Stimulated activated CD8-positive, alpha-beta memory T cell treated with anti-CD3 and anti-CD28 coated beads, Interleukin-15, amount 100 ng/mL, for 24 hours (primary cell): ENCODE measurements at places on chromosomes 16 and 17.

DNA sequence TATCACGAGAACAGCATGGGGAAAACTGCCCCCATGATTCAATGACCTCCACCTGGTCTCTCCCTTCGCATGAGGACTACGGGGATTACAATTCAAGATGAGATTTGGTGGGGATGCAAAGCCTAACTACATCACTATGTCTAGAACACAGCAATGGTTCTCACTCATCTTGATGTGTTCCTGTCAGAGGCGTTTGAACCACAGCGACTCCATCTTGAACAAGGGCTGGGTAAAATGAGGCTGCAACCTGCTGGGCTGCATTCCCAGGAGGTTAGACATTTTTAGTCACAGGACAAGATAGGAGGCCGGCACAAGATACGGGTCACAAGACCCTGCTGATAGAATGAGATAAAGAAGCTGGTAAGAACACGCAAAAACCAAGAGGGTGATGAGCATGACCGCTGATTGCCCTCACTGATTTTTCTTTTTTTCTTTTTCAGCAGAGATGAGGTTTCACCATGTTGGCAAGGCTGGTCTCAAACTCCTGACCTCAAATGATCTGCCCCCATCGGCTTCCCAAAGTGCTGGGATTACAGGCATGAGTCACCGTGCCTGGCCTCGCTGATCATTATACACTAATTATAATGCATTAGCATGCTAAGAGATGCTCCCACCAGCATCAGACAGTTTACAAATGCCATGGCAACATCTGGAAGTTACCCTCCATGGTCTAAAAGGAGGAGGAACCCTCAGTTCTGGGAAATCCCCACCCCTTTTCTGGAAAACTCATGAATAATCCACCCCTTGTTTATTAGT is 3.0 kb upstream of the PPY start:
- no peak for DNase-seq

GRCh38 chr17:63481488-63481870 is 4.6 kb downstream of the ACE start:
- no peak for DNase-seq

DNA sequence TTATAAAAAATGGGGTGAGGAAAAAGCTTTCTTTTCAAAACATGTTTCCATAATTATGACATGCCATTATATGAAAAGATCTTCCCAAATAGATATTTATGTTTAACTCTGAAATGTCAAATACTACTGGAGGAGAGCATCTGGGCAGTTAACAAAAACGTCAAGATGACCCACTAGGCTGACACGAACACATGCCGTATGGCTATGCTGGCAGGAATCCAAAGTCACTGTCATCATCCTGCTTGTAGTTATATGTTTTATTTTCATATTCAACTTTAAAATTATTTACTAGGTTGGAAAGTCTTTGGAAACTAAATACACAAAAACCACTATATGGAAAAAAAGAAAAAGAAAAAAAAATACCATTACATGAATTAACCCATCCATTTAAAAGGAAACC is 27.3 kb downstream of the ANKFY1 start:
- DNase-seq = no peak

DNA sequence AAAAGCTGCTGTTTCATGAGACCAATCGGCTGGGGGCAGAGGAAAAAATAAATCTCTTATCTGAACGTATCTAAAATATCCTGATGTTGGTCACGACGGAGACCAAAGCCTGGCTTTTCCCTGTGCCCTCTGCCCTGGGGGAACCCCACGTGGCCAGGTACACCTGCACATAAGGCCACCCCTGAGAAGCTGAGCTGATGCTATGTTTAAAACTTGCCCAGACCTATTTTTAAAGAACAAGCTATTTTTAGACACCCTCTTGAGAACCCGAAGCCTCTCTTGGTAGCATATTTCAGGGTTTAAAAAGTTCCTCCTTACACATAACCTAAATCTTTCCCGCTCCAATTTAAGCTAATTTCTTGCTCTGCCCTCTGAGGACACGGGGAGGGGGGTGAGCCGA is 210.4 kb downstream of the GSG1L start:
- DNase-seq = no peak

DNA sequence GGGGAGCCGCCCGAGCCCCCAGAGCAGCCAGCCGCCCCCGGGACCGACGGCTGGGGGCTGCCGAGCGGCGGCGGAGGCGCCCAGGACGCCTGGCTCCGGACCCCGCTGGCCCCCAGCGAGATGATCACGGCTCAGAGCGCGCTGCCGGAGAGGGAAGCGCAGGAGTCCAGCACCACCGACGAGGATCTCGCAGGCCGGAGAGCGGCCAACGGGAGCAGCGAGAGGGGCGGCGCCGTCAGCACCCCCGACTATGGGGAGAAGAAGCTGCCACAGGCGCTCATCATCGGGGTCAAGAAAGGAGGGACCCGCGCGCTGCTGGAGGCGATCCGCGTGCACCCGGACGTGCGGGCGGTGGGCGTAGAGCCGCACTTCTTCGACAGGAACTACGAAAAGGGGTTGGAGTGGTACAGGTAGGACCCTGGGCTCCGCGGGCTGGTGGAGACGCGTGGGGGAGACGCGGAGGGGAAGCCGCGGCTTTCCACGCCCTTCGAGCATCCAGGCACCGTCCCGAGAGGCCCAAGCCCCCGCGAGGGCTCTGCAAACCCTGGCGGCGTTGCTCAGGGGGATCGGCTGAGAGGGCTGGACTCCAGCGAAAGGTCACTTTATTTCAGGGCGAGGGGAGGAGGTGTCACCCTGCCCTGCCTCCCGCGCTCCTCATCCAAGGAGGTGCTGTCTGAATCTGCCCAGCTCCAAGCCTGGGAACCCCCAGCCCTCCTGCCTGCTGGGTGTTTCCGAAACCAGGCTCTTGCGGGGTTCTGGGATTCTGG is 1.2 kb downstream of the HS3ST4 start:
- DNase-seq = no peak

- no peak for DNase-seq
Observed at GRCh38 chr16:11781773-11782172, 15.3 kb downstream of the ZC3H7A start.

DNA sequence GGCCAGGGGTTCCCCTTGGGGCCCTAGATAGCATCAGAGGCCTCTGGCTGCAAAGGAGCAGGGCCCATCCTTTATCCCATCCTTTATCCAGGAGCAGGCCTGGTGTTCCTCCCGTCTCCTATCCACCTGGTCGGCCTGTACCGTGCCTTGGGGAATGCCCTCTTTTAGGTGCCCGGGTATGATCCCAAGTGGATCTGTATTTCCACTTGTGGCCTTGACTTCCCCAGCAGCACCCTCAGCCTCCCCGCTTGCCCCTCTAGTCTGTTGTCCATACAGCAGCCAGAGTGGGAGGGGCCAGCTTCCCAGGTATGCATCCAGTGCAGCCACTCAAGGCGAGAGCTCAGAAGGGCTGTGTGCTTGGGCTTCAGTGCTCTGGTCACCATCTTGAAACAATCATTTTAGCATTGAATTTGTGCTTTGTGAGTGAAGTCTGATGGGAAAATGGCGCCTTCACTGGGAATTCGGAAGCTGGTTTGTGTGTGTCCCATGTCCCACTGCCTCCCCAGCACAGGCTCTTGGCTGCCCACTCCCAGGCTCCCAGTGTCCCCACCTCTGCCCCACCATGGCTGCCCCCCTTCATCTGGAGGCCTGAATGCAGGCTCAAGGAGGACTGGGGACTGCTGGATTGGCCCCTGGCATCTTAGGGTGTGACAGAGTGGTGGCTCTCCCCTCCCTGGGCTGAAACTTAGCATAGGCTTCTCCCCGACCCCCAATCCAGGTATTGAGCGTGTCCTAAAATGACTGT is 3.3 kb upstream of the RNF112 start:
- DNase-seq = no peak

DNA sequence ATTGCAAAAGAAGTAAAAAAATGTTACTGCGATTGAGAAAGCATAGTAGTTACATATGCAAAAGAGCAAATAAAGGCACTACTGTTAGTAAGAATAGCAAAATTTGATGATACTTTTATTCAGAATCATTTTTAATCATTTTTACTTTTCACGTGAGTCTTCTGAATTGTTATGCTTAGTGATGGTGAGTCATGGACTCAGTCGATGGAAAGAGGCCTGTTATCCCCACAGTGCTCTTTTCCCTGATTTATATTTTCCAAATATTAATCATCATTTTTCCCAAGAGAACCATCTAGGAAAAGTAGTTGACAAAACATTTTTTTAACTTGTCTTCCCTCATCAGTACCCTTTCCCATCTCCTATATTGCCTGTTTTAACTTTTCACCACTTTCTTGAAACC is 181.1 kb downstream of the CHD9 start:
- DNase-seq = no peak

DNA sequence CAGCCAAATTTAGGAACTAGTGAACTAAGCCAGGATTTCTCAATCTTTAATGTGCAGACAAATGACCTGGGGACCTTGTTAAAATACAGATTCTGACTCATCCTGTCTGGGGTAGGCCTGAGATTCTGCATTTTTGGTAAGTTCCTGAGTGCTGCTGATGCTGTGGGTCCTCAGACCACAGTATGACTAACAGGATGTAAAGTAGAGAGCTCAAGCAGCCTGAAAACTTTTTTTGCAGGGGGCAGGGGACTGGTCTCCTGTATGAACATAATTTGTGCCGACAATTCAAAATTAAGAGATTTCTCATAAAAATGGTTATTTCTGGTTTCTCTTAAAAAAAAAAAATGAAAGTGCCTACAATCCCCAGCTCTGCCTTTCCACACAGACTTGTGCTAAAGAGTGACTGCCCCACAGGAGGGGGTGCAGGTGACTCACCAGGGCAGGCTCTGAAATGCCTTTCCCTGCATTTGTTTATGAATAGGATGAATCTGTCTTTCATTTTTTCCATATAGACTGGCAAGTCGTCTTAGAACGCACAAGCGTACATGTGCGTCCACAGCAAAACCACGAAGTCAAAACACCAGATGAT is 271.5 kb downstream of the PHKB start:
- DNase-seq = no peak

DNA sequence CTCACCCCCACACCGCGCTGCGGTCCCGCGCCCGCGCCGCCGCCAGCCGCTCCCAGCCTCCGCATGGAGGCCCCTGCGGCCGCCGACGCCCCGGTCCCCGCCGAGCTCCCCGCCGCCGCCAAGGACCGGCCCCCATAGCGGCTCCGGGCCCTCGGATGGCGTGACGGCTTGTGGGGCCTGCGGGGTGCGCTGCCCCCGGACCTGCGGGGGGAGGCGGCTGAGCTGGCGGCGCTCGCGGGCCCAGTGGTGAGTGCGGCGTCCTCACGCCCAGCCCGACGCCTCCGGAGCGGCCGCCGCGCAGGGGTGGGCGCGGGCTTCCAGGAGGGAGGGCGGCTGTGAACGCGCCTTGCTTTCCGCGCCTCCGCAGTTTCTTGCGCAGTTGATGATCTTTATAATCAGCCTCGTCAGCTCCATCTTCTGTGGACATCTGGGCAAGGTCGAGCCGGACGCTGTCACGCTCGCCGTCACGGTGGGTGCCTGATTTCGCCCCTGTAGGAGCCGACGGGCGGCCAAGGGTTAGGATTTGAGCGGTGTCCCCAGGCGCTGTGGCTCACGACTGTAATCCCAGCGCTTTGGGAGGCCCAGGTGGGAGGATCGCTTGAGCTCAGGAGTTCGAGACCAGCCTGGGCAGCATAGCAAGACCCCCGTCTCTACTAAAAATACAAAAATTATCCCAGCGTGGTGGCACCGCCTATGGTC is 46.4 kb downstream of the SLC47A1 start:
- DNase-seq = no peak

DNA sequence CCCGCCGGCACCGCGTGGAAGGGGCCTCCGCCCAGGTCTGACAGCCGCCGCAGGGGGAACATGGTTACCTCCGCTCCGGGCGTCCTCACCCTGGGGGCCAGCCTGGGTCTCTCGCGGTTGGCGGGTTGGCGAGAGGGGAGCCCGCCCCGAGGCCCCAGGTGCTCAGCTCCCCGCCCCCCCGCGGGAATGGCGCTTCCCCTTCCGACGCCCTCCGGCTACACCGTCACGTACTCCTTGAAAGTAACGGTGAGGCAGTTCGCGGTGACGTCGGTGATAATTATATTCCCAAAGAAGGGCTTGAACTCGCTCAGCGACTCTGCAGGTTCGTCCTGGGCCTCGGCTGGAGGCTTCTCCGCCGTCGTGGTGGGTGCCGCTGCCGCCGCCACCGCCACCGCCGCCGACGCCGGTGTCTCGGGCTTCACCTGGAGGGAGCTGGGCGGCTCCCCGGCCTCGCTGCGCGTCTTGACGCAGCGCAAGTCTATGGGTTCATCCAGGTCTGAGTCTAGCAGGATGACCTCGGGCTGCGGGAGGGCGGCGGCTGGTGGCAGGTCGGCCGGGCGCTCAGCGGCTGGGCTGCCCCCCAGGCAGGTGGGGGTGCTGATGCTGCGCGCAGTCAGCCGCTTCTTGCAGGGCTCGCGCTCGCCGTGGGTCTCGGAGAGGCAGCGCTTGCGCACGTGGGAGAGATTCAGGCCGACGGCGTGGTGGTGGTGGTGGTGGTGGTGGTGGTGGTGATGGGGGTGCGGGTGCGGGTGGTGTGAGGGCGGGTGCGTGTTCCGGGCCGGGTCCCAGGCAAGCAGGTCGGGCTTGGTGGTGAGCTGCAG is 5.3 kb downstream of the CBX4 start:
- no peak for DNase-seq

DNA sequence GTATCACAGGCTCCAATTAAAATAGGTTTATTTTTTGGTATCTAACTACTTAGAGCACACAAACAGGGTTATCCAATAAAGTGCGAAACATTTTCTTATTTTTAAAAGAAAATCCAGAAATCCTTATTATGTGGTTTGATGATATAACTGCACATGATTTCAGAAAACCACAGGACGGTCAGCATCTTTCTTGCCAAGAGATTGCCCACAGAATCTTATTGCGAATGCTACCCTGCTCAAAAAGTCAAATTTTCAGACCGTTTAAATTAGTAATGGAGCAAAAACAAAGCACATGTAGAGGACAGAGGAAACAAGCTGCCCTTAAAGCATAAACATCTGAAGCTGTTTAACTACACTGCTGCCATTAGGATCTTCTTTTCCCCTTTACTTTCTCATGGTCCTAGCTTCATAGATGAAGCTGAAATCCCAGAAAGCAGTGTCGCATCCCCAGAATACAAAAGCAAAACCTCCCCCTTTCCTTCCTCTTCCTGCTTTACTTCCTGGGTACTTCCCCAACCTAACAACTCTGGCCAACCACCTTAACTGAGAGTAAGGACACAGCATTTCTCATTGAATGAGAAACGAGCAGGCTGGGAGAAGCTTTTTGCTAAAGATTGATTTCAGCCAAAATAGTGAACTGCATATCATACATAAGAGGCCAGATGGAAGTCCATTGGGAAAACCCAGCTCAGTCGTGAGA is 43.7 kb downstream of the CMTM4 start:
- no peak for DNase-seq
